ENCODE measurements at places on chromosomes 5 and 9. TPM values are rescaled to one million over a fixed set of nuclear protein-coding genes. Genes with fewer than 3 reads are reported as not detected.

Gene WDR41
- total RNA-seq = 65.6 TPM

DNA sequence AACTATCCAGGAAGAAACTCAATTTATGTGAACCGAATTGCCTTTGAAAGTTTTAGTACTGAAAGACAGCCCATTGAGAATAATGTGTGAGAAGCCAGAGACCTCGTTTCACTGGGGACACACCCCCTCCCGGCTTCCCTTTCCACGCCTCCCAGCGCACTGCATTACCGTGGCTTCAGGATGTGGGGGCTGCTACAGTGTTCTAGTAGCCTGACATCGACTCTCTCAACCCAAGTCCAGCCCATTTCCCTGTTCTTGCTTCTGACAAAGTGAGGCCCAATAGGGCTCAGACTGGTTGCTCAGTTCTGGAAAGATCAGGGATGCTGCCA lies 3.5 kb downstream of the PAX5 start:
- DNase-seq = no peak

- DNase-seq = no peak
These were observed 23.3 kb downstream of the CAVIN4 start for GRCh38 chr9:100601216-100601615.

- DNase-seq = no peak
These were observed 312.1 kb upstream of the TUSC1 start for GRCh38 chr9:25990376-25990775.

DNA sequence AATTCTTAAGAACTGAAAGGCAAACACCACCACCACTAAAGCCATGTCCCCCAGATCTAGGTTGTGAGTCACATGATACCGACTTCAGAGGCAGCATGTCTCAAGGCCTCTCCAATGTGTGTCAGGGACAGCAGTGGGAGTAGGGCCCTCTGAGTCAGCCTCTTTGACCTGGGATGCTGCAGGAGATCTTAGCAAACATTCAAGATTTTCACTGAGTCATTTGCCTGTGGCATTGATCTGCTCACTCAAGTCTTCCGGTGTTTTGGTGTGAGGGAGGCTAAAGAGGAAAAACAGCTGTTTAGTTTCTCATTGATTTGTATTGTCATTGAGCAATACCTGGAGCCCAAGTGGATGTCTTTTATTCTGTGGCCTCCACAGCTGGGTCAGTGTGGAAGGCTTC lies 36.1 kb downstream of the TMC1 start:
- DNase-seq = peak; percentile 78

DNA sequence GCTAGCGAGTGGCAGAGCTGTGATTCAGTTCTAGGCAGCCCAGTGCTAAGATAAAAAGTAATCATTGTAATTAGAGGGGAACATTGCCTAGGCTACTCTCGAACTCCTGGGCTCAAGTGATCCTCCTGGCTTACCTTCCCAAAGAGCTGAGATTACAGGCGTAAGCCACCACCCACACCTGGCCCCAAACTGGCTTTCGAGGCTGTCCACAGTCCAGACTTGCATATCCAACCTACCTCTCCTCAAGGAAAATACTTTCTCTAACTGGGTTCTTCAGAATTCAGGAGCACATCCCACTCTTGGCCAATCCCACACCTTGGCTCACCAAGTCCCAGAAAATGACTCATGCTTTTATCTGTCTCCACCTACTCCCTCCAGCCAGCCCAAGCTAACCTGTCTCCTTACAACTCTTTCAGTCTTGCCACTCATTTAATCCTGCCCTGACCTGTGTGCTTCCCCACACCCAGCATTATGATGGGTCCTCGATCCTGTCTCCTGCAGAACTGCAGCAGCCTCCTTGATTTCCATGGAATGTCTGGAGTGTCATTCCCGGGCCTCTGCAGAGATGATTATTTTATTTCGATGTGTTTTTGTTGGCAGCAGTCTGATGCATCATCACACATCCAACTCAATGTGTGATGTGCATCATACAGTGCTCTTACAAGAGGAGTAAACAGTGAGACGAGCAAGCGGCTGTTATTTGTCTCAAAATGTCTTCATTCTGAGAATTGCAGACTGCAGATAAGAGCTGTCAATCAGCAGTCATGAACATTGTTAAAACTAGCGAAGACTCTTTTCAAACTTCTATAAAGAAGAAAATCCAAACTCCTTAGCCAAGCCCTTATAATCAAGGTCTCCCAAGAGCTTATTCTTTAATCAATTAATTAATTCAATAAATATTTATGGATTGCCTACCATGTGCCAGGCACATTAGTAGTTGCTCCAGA lies 167.3 kb downstream of the SEC61B start:
- DNase-seq = no peak

DNA sequence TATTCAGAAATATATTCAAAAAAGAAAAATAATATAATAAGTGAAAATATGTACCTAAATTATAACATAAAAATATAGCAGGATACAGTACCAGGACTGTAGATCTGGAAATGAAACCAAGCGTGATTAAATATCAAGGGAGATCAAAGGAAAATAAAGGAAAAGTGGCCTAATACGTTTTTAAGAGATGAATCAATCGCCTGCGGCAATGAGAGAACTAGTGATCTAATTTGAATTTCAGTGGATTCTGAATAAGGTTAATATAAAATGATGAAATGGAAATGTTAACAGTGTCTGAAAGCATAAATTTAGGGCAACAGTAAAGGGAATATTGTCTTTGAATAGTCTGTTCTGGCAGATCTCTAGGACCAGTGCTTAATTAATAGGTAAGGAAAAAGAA lies 1761.9 kb upstream of the ACO1 start:
- no peak for DNase-seq

DNA sequence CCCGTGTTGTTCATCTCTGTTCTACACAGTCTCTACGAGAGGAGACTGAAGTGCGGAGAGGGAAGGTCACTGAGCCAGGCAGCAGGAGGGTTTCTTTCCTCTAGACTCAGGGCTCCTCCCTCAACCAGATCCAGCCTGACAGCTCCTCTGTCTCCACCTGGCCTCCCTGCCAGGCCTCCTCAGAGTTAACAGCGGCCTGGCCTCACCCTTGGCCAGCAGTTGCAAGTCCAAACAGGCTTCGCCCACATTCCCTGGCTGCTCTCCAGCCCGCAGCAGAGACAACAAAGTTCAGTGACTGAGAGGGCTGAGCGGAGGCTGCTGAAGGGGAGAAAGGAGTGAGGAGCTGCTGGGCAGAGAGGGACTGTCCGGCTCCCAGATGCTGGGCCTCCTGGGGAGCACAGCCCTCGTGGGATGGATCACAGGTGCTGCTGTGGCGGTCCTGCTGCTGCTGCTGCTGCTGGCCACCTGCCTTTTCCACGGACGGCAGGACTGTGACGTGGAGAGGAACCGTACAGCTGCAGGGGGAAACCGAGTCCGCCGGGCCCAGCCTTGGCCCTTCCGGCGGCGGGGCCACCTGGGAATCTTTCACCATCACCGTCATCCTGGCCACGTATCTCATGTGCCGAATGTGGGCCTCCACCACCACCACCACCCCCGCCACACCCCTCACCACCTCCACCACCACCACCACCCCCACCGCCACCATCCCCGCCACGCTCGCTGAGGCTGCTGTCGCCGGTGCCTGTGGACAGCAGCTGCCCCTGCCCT lies at the start of gene HRCT1:
Gene HRCT1, plus strand, starts transcription at position 291 of the 768 bp plus-strand sequence. Its CDS starts 86 bp downstream, at position 377.
- DNase-seq = peak; percentile 96

GRCh38 chr5:1545126-1545804 lies 21.5 kb upstream of the LPCAT1 start:
- DNase-seq = peak; percentile 14

DNA sequence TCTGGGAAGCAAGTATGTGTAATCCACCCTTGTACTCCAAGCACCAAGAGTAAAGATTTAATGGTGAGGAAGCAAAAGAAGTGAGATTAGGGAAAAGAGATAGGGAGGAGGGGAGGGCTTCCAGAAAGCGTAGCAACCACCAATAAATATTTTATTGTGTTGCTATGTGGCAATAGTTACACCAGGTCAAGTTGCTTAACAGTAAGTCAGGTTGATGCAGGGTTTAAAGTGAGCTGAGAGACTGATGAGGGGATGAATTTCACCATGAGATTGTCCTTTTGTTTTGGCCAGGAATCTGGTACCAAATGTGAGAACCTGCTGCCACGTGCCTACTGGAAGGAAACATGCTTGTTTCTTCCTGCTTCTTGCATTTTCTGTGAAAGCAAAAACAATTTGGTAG lies 62.7 kb downstream of the PCSK5 start:
- no peak for DNase-seq

GRCh38 chr9:126802318-126803059 lies 2.4 kb upstream of the ZBTB43 start:
- no peak for DNase-seq

DNA sequence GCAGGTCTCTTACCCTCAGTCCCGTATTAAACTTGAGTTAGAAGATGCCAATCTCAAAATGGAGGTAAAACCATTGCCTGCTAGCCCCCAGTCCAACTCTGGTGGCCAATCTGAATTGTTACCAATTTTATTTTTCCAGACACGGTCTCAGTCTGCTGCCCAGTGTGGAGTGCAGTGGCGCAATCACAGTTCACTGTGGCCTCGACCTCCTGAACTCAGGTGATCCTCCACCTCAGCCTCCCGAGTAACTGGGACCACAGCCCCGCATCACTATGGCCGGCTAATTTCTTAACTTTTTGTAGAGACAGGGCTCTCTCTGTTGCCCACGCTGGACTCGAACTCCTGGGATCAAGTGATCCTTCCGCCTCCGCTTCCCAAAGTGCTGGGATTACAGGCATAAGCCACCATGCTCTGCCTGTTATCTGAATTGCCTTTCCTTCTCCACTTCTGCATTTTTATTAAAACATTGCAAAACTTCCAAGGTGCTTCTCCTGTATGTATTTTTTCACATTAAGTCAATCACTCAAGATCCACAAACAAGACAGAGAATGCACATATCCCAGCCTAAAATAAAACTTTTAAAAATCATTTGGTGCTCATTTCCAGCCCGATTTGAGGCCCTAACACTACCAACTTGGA lies 2.3 kb downstream of the FANCC start:
- DNase-seq = no peak

DNA sequence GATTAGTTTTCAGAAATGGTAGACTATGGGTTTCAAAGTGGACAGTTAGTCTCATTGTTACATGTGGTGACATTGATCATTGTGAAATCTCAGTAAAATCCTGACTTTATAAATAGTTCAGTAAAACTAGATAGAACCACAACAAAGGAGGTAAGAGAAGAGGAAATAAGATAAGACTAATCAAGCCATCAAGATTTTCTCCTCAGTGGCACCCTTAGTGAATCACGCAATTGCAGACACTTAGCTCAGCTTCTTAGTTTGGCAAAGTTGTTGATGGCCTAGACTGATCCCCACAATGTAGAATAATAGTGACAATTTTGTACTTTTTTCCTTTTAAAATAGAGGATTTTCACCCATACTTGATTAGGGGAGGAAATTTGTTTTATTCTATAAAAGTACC lies 426.7 kb upstream of the ITGA1 start:
- no peak for DNase-seq

DNA sequence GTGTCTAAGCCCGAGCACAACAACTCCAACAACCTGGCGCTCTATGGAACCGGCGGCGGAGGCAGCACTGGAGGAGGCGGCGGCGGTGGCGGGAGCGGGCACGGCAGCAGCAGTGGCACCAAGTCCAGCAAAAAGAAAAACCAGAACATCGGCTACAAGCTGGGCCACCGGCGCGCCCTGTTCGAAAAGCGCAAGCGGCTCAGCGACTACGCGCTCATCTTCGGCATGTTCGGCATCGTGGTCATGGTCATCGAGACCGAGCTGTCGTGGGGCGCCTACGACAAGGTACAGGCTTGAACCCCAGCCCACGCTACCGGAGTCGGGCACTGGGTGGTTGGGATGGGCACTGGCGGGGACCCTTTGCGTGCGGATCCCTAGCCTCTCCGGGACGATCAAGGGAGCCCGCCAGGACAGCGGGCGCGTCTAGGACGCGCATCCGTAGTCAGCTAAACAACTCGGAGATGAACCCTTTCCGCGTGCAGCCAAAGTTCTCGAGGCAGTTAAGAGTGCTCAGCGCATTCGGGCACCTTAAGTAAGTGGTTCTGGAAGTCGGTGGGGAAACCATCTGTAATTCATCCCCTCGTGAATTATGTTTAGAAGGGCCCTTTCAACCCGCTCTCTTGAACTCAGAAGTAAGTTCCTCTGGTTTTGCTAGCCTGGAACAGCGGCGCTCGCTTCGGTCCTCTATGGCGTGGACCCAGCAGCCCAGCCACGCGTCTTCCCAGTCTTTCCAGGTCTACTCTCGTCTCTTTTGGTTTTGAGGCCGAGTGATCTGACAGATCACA lies 1.3 kb downstream of the KCNN2 start:
- DNase-seq = no peak

Gene CDKN2B-AS1
- 2.0 TPM for total RNA-seq

Gene FOXD4L5
- not detected for total RNA-seq

DNA sequence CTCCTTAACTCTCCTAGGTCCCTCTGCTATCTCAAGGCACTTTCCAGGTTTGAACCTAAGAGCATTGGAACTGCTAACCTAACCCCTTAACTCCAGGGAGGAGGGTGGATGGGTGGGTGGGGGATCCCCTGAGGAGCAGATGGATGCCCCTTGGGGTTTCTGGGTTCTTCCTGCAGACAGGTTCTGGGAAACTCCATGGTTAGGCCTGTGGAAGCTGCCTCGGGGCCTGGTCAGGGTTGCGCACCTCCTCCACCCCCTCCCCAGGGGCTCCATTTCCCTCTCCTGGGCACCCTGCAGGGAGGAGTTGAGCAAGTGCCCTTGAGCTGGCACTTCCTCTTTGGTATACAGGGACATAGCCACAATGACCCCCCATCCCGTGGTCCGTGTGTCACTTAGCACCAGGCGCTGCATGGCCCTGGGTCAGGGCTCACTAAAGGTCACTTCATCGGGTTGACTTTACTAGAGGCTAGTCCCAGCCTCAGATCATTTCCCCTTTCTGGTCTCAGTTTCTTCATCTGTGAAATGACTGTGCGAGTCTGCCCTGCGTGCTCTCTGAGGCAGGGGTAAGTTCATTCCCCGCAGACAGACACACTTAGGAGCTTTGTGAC lies 16.0 kb downstream of the CXXC5 start:
- DNase-seq = peak; percentile 82

DNA sequence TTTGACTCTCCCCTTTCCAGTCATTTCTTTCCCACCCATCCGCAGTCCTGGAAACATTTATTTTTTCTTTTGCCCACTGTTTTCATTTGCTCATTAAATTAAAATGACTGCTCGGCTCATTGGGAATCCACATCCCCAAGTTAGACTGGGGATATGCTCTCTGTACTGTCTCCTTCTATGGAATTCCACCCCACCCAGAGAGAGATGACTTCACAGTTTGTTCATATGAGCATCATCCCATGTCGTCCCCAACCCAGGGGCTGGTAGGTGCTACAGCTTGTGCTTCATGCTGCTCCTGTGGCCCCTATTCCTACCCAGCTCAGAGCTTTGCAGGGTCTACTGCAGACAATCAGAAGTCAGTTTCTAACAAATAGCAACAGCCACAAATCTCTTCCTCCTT lies 16.5 kb upstream of the RARS1 start:
- no peak for DNase-seq

Gene GGTA1
- 5.5 TPM for total RNA-seq

Gene PCDH1
- total RNA-seq = 19.4 TPM

Gene PCDHGA8
- total RNA-seq = 7.9 TPM

DNA sequence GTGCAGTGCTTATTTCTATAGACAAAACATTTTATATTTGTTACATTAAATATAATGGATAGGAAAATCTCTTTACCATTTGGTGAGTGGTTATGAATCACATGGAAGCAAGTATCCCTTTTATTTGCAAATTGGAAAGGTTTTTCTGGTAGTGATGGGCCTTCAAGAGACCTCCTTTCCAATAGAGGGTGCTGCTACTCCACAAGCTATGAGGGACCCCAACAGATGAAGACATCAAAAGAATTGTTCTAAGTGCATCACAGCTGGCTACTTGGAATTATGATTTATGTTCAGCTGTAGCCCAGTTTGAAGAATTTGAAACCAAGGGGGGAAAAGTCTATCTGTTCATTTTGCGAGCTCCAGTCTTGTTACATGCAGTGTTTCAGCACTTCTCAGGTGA lies 493.7 kb upstream of the SGCD start:
- no peak for DNase-seq

- DNase-seq = no peak
These were observed 5.4 kb downstream of the ATP10B start for GRCh38 chr5:160846642-160847041.

Data from sigmoid colon (tissue), 7 donors.